Femur (tissue), 1 donor: ENCODE measurements at places on chromosomes 13 and 19.

GRCh38 chr13:113044391-113045114 is 61.0 kb upstream of the F7 start:
- DNase-seq: no peak

- DNase-seq: peak; percentile 62
Measured at GRCh38 chr19:38149661-38150061, 74.4 kb downstream of the DPF1 start.

DNA sequence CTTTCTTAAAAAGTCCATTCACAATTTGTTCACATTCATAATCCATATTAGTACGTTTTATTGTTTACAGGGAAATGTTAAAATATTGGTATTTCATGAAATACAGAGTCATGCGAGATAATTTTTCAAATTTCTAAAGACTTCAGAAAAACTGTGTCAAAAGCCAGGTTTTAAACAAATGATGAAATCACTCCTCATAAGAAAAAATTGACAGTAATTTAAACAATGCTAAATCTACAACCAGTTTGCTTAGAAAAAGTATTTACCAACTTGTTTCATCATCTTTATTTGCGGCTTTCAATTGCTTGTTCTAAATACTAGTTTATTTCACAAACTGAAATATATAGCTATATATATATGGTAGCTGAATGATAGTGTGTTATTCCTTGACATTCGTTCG is 1.2 kb upstream of the NALCN start:
- DNase-seq: no peak

DNA sequence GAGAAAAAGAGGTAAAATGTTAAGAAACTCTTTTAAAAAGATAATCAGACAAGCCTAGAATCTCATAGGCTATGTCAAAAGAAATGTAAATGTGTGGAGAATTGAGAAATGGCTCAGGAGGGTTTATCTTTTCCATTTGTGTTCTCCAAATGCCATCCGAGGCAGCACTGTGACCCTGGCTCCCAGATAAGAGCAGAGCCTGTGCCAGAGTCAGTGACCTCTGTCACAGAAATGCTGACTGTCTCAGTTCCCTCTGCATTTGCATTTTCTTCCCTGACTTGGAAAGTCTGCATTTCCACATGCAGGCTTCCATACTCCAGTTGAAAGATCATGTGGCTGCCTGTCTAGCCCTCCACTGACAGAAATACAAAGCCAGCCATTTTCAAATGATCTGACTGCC is 42.0 kb downstream of the SERTM1 start:
- no peak for DNase-seq

GRCh38 chr19:36140304-36141038 is 605 bp downstream of the CAPNS1 start:
- peak; percentile 81 for DNase-seq

DNA sequence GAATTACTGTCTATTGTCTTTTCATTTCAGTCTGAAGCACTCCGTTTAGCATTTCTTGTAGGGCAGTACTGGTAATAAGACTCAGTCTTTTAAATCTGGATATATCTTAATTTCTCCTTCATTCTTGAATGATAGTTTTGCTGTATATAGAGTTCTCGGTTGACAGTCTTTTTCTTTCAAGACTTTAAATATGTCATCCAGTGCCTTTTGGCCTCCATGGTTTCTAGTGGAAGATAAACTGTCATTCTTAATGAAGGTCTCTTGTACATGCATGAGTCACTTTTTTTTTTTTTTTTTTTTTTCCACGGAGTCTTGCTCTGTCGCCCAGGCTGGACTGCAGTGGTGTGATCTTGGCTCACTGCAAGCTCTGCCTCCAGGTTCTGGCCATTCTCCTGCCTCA is 27.2 kb upstream of the ZDHHC20 start:
- no peak for DNase-seq

- DNase-seq: no peak
Measured at GRCh38 chr13:43388282-43389034, 365.1 kb downstream of the DNAJC15 start.

DNA sequence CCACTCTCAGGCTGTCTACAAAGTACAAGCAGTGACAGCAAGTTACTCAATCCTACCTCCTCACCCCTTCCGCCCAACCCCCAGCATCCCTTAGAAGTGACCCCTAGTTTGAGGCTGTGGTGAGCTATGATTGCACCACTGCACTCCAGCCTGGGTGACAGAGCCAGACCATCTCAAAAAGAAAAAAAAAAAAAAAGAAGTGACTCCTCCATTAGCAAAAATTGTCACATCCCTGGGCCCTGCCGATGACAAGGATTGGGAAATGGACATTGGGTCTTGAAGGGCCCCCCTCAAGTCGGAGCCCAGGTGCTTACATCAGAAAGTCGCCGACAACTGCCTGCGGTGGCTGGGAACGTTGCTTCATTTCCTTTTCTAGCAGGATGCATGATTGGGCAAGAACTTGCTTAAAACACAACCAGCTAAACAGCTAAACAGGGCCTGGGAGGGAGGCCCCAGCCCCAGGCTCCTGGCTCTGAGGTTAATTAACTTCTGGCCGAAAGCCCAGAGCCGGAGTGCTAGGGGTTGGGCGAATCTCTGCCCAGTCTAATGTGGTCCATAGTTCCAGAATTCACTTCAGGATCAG is 15.3 kb downstream of the RAB3D start:
- DNase-seq: peak; percentile 83

- no peak for DNase-seq
Measured at GRCh38 chr19:33273065-33273736, 29.1 kb downstream of the CEBPA start.

DNA sequence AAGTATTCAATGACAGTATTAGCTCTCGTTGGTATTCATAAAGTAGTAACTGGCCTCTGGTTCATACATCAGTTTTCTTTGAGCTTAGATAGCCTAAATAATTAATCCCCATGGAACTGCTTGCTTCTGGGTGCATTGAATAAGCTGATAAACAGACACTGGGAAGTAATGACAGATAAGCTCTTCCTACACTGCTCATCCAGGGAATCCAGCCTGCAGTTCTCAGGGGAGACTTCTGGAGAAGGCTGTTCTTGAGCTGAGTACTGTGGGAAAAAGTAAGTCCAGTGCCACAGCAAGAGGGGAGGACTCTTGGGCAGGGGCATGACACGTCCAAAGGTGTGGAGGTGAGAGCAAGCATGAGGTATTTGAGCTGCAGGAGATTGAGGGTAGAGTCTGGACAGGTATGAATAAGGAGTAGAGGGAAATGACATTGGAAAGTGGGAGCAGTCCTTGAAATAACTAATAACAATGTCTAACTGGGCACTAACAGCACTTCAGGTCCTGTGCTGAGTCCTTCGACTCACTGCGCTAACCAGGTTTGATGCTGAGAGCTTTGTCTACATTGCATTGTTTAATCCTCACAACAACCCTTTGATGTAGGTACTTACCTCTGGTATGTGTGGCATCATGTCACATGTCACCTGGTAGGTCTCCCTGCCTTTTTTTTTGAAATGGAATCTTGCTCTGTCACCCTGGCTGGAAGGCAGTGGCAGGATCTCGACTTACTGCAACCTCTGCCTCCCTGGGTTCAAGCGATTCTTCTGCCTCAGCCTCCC is 7.2 kb downstream of the GARRE1 start:
- DNase-seq: no peak

DNA sequence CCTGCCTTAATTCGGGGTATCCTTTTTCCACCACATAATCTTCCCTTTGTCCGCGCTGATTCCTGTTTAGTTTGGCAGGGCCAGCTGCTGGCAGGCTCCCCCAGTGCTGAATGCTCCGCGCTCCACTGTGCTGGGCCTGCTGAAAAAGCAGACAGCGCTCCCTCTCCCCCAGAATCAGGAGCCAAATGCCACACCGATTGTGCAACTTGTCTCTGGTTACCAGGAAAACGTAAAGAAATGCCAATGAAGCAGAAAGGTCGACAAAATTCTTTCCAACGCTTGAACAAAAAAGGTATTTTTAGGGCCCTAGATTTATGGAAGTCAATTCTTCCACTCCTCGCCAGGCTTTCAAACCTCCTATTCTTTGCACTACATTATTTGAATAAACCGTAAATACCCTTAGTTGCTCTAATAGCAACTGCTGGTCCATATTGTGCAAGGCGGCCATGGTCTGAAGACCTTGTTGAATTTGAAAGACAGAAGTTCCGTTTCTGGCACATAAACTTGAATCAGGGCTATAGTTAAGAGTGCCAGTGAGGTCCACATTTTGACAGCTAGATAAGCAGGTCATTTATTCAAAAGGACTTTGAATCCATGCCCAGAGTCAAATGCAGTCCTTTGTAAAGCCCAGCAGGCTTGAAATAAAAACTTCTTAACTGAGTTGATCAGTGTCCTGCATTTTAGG is 206.7 kb upstream of the RFC3 start:
- DNase-seq: peak; percentile 89

DNA sequence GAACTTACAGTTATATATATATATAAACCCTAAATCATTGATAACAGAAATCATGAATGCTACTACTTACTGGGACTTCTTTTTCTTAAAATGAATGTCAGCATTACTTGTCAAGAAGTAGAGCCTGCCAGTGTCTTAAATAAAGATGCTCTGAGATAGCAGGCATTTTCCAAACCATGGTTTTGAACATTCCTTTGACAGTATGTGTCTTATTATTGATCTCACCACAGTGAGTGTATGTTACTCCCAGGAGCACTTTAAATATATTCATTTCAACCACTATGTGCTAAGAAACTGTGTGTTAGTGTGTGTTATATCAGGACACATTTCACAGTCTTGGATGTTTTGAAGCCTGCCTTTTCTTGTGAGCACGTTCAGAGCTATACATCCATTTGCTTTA is 28.2 kb downstream of the TNFRSF19 start:
- DNase-seq: no peak

DNA sequence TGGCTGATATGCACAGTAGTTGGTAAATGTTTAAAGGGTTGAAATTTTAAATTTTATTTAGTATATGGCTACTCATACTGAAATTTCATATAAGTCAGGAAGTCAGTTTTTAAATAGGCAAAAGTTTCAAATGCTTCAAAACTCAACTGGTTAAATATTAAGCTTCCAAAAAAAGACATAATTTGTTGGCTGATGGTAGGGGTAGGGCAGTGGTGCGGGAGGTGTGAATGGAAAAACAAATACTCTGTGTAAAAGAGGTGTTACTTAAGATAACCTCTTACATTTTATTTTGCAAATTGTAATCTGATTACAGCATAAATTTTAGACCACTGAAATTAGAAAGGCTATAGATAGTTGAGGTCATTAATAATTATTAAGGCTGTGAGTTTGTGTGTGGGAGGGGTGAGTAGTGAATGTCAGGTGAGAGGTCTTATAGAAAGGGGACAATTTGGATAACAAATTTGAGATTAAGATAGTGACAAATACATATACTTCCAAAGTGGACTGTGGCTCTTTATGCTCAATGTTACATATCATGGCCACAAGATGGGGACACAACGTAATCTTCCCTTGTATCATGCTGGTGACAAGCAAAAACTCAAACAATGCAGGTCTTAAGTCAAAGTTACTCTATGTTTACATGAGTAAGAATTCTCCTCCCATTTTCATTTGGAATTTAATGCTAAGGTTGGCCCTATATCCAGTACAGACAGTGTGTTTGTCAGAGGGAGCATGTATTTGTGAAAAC is 36.6 kb upstream of the OXGR1 start:
- DNase-seq: no peak

DNA sequence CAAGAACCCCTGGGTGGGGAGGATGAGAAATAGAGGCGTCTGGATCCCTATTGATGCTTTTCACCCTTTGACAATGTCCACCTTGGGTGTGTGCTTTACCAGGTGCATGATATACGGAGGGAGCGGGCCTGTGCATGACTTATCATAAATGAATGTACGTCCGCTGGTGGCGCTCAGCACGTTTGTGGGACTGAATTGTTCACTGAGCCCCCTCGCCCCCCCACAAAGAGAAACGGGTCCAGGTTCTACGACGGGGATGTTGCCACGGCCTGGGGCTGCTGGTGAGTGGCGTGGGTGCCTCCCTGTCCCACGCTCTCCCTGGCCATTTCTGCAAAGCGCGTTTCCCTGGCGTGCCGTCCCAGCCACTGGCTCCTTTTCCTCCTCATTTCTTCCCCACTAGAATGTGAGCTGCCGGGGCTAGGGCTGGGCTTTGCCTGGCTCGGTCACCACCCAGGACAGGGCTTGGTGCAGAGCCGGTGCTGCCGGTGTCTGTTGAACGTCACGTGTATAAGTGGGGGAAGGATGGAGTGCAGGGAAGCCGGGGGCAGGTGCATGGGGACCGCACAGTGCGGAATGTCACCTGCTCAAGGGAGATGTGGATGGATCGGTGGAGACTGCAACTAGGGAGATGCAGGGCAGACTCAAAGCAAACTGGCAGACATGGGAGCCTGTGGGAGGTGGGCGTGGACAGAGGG is 21.6 kb downstream of the LRRC4B start:
- no peak for DNase-seq

DNA sequence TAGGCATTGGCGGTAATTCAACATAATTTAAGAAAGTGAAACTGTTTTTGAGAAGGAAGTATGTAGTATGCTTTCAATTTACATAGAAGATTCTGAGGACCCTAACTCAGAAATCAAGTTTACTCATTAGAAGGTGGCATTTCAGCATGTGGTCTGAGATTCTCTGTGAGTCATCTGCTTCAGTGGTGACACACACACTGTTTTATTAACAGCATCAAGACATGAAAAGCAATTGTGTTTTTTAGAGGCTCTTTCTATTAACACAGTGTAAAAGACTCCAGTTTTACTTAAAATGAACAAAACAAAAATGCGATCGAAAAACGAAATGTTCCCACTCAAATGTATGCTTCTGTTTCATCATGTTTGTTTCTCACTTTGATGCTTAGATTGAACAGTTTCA is 802.1 kb upstream of the SLITRK6 start:
- DNase-seq: no peak

GRCh38 chr19:18713550-18714117 is 30.2 kb downstream of the CRTC1 start:
- no peak for DNase-seq

- peak; percentile 47 for DNase-seq
Measured at GRCh38 chr13:49220036-49220855, at the start of gene MLNR. MLNR (plus strand) TSS chr13:49220338; CDS start chr13:49220338, 0 bp downstream.

DNA sequence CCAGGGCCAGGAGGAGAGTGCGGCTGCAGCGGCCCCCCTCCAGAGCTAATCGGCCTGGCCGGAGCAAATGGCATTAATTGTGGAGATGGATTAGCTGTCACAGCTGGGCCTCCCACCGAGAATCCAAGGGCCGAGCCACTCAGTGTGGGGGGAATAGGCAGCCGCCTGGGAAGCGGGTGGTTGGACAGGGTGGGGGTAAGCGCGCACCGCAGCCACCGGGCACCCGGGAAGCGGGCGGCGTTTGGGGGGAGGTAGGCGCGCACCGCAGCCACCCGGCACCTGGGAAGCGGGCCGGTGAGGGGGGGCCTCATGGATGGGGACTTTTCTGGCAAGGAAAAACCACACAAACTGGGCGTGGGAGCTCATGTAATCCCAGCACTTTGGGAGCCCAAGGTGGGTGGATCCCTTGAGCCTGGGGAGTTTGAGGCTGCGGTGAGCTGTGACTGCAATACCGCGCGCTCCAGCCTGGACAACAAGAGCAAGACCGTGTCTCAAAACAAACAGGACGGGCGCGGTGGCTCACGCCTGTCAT is 9.7 kb downstream of the R3HDM4 start:
- no peak for DNase-seq

GRCh38 chr19:48064509-48064908 is 20.6 kb upstream of the CABP5 start:
- DNase-seq: no peak

- no peak for DNase-seq
Measured at GRCh38 chr13:24203273-24203672, 42.8 kb downstream of the SPATA13 start.
